Umbilical cord (tissue), 2 donors: ENCODE measurements at places on chromosomes 2 and 18.
A peak's percentile ranks its signal among the peaks of the same experiment; 100 is the strongest.

DNA sequence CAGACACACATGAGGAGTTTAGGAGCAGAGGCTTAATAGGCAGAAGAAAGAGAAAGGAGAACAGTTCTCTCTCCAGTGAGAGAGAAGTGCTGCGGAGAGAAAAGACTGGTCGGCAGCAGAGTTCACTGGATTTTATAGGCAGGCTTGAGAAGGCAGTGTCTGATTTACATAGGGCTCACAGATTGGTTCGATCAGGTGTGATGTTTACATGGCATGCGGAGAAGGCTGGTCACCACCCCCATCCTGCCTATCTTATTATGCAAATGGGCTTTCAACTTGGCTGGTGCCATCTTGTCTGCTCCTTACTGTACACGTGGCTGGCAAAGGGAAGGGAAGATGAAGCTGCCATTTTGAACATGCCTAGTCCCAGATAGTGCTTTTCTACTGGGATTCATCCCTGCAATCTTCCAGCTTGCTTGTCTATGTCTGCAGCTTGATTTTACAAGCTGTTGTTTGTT lies 113.4 kb downstream of the AP1S3 start:
- no peak for DNase-seq

GRCh38 chr2:121382744-121383143 lies 97.7 kb upstream of the TFCP2L1 start:
- no peak for DNase-seq

- DNase-seq, result peak; percentile 18
These were observed 302.2 kb upstream of the MAP2 start for GRCh38 chr2:209121691-209122090.

GRCh38 chr2:171185941-171186340 lies 25.2 kb upstream of the TLK1 start:
- peak; percentile 68 for DNase-seq

- peak; percentile 21 for DNase-seq
These were observed 1.1 kb upstream of the TMEFF2 start for GRCh38 chr2:192195548-192196418.

GRCh38 chr18:10291568-10291981 lies 162.9 kb upstream of the APCDD1 start:
- peak; percentile 64 for DNase-seq

DNA sequence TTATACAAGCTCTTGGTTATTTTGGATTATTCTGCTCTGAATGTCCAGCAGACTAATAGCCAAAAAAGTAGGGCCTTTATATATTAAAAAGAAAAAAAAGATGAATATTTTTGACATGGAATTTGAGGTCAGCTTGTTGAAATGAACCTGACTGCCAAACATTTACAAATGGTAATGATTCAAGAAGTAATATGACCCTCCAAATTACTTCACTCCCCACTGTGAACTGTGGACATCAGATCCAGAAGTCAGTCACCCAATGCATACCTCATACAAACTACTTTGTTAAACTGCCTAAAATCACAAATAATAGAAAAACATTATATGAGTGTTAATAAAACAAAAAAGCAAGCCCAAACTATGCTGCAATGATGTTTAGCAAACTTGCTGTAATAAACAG lies 10.0 kb downstream of the EPG5 start:
- DNase-seq, result no peak

DNA sequence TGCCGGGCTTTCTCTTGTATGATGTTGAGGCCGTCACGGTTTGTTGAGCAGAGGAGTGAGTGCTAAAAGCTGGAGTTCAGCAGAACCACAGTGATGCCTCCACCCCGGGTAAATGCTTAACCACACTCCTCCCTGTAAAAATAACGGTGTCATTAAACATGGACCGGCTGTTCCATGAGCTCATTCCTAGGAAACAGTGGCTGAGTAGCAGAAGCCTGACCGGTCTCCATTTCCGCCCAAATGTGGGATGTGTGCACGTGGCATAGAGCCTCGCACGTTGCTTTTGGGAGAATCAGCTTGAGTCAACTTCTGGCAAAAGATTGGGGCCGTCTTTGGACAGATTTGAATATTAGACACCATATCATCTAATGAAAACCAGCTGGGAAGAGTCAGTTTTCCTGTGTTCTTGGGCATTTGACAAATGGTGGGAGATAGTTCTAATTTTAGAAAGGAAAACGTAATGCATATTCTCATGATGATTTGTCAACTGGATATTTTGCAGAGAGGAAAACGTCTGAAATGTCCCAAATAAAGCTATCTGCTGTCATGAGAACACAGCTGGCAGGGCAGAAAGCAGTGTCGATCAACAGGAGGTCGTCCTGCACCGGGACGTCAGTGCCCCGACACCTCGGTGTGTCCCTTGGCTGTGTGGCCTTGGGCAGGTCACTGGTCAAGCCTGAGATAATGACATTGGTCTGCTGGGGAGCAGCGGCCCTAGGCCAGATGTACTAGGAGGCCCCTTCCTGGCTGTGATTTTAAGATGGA lies 42.4 kb downstream of the LRRFIP1 start:
- DNase-seq, result peak; percentile 94

- DNase-seq, result no peak
These were observed 243.8 kb upstream of the CHST9 start for GRCh38 chr18:27428716-27429475.

DNA sequence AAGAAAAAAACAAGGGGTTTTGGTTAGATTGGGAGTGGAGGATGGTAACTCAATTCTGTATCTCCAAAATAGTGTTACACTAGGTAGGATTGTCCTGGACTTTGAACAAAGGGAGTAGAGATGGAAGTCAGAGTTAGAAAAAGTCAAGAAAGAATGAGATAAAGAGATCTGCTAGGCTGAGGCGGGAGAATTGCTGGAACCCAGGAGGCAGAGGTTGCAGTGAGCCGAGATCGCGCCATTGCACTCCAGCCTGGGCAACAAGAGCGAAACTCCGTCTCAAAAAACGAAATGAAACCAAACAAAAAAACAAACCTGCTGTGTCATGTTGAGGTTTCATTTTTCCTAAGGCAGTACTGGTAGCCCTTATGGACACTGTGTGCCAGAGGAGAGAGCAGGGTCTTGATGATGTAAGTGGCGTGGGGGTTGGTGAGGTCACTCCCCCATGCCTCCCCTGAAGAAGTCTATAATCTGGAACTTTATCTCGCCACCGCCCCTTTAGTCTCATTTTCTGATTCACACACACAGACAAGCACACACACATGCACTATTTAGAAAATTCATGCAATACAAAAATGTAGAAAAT lies 10.5 kb downstream of the DRC1 start:
- DNase-seq, result no peak
